Activated T-helper 1 cell treated with Interleukin-2 at 50 U/mL for 16 hours (primary cell): ENCODE measurements at places on chromosomes 11 and 22.
A peak's percentile ranks its signal among the peaks of the same experiment; 100 is the strongest.

DNA sequence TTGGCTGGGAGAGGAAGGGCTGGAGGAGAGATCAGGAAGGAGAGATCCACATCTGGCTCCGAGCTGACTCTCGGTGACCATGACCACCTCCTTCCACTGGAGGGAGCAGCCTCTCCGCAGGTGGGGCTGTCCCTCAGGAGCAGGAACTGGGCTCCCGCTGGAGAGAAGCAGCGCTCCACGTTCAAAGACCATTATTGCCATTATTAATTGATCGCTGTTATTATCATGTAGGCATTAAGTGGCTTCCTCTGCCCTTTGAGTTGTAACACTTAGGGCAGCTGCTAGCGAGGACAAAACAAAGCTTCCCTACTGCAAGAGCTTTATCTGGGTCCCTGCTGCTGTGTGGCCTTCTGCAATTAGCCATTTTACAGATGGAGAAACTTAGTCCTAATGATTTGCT lies 251.9 kb downstream of the ST3GAL4 start:
- no peak for DNase-seq

DNA sequence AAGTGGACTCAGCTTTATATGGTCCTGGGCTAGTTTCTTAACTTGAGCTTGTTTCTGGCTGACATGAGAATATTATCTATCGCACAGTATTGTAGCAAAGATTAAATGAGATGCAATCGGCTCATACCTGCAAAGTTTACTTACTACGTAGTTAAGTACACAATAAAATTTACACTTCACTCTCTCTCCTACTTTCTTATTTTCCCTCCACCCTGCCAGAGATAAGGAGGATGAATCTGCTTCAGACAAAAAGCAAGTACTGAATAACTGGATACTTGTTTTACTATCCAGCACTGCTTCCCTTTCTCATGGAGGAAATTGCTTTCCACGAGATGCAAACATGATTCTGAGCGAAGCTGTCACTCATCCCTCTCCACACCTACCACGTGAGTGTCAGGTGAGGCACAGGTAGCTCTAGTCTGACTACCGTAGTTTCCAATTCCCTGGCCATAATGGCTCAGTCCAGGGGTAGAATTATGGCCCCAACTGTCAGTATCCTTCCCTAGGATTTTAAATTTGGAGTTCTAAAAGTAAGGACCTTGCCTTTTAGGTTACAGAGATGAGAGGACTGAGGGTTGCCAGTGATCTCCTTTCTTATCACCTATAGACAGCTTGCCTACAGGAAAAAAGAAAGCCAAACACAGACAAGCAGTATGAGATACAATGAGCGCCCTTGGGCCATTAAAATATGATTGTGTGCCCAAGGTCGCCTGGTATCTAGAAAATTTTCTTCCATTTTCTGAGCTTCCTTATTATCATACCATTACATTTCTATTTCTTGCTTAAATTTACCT lies 39.8 kb downstream of the GAB2 start:
- DNase-seq, result no peak

- DNase-seq, result no peak
These were observed 86.7 kb upstream of the IZUMO1R start for GRCh38 chr11:94217705-94218104.

DNA sequence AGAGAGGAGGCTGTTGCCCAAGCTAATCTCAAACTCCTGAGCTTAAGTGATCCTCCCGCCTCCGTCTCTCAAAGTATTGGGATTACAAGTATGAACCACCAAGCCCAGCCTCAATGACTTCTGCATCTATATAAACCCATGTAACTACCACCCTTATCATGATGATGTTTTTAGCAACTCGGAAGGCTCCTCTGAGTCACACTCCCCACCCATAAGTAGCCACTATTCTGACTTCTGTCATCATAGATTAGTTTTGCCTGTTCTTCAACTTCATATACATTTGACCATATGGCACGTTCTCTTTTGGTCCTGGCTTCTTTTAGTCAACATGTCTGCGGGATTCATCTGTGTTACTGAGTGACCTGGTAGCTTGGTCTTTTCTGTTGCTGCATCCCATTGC lies 6.4 kb upstream of the FOSL1 start:
- DNase-seq, result no peak

DNA sequence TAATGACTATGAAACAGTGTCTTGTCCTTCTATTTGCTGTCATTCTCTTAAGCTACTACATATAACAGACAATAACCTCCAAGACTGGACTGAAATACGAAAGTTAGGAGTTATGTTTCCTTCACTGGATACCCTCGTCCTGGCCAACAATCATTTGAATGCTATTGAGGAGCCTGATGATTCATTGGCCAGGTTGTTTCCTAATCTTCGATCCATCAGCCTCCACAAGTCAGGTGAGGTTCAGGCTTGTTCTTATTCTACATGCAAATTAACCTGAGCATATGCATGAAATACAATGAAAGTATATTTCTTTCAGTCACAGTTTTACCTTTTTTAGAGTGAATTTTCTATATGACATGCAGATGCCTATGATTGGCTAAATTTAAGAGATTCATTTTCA lies 31.2 kb downstream of the TBCEL start:
- DNase-seq, result no peak

GRCh38 chr22:19048531-19048930 lies 73.7 kb downstream of the DGCR2 start:
- DNase-seq, result no peak

- DNase-seq, result no peak
These were observed 12.6 kb downstream of the RAB6A start for GRCh38 chr11:73748300-73748699.

- DNase-seq, result no peak
These were observed 259.2 kb upstream of the SORL1-AS1 start for GRCh38 chr11:121711939-121712338.

DNA sequence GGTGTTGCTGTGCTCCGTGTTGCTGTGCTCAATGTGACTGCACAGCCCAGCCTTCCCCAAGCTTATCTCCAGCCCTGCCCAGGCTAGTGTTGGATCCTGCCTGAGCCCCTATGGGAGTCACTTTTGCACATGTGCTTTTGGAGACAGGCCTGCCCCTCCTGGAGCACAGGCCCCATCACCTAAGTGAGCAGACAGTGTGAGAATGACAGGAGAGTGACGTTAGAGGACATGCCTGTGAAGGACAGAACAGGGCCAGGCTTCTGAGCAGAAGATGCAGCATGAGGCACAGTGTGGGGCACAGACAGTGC lies 36.6 kb upstream of the SUSD2 start:
- no peak for DNase-seq

- no peak for DNase-seq
These were observed 59.8 kb downstream of the WNT7B start for GRCh38 chr22:45917146-45917545.

DNA sequence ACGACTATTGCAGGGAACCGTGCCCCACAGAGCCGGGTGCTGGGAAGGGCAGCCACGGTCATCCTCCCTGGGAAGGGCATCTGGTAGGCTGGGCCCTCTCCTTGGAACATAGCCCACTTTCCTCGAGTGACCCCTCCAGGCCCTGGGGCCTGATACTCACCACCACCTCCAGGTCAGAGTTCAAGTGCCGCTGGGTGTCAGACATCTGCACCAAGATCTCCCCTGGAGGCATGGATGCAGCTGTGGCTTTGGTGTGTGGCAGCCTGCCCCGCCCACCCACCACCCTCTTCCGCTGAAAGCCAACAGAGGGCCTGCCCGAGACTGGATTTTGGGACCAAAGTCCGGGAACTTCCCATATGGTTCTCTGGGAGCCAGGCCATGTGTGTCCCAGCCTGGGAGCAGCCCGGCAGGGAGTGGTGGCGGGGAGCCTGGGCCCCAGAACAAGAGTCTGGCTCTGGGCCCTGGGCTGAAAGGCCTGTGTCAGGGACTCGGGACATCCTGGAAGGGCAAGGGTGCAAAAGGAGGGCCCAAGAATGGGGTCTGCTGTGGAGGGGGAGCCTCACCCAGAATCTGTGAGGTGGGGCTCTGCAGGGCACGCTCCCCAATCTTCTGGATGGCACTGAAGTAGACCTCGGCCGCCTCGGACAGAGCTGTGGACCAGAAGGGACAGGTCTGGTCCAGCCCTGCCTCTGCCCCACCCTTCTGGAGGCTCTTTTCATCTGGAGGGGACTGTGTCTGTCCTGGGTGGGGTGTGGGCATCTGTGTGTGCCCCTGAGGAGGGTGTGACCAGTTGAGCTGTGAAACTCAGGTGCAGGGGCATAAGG lies 2.6 kb downstream of the BAIAP2L2 start:
- no peak for DNase-seq

GRCh38 chr11:114438303-114438702 lies 964 bp upstream of the REXO2 start:
- no peak for DNase-seq

DNA sequence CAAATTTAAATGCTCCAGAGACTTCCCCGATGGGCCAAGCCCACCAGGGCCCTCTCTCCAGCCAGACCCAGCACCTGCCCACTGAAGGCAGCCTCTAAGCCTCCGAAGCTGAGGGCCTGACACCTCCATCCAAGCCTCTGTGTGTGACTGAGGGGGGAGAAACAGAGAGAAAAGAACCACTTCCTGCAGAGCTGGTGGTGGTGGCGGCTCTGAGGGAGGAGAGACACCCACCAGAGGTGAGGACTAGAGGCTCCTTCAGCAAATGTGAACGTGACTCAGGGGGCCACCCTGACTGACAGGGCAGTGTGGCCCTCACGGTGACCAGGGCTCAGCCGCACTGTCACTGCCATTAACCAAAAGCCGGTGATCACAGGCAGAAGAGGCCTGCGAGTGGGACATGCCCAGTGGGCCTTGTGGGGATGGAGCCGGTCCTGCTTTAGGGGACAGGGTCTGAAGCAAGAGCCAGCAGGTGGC lies 31.0 kb upstream of the CD5 start:
- DNase-seq, result peak; percentile 50

- DNase-seq, result no peak
These were observed 8.1 kb downstream of the IGSF9B start for GRCh38 chr11:133948711-133949110.

DNA sequence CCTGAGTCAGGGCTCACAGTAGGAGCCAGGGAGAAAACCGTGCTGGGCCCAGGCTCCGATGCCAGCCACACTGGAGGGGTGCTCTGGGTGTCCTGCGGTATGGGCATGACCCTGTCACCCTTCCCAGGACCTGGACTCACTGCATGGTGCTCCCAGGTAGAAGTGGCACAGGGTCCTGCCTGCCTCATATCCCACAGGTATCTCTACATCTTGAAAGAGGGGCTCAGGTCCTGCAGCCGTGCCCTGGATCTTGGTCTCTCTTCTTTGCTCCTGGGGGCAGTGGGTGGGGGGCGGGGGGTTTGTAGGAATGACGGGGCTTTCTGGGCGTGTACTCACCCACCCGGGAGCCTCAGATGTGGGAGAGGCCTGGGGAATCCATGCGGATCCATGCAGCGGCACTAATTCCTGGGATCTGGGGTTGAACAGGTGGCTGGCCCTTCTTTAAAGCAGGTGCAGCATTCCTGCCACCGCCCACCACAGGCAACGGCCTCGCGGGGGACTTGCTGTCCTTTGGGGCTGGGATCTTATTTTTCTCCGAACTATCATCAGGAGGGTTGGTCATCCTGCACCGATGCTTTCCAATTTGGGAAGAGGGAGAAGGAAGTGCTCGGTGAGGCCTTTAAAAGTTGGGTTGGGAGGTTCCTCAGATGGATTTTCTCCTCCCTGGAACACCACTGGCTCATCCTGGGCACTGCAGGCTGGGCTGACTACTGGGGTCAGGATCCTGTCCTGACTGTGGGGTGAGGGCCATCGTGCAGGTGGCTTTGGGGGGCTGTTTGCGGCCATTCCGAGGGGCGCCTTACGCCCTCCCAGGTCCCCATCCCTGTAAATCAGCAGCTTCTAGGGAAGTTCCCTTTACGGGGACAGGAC lies 886.4 kb downstream of the BRD1 start:
- DNase-seq, result no peak

- no peak for DNase-seq
These were observed 7.0 kb upstream of the PRG2 start for GRCh38 chr11:57397394-57397990.

DNA sequence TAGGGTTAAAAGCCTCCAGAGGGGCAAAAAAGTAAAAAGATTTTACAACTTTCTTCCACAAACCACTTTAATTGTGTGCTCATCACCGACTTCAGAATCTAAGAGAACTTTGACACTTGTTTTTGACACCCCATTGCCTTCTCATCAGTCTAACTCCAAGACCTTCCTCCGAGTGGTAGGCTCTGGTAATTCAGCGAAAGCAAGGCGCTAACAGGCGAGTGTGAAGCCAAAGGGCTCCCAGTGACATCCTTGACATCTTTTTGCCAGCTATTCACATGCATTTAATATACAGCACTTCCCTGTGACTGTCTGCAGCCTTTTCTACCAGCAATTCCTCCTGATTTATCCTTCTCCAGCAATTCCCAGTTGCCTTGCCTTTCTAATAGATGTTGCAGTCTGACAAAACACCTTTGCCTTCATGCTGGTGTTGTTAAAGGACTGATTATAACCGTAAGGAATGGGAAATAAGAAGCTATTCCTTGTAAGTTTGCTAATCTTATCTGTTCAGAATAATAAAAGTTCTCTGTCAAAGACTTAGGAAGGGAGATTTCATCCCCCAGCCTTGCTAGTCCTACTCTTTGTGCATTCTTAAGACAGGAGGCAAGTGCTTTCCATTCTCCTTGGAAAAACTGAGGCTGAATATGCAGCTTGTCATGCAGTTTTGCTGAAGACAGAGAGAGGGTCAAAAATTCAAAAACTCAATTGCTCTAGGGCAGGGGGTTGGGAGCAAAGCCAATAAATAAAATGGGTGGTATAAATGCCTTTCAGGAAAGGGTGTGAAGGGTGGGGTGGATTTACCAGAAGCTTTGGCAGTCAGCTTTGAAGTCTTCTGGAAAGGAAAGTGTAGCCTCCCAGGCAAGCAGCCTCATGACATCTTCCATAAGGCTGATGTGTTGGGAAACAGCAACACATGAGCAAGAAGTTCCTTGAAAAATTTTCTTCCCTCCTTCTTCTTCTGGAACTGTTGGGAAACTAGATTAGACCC lies 39.1 kb downstream of the SNX19 start:
- no peak for DNase-seq

DNA sequence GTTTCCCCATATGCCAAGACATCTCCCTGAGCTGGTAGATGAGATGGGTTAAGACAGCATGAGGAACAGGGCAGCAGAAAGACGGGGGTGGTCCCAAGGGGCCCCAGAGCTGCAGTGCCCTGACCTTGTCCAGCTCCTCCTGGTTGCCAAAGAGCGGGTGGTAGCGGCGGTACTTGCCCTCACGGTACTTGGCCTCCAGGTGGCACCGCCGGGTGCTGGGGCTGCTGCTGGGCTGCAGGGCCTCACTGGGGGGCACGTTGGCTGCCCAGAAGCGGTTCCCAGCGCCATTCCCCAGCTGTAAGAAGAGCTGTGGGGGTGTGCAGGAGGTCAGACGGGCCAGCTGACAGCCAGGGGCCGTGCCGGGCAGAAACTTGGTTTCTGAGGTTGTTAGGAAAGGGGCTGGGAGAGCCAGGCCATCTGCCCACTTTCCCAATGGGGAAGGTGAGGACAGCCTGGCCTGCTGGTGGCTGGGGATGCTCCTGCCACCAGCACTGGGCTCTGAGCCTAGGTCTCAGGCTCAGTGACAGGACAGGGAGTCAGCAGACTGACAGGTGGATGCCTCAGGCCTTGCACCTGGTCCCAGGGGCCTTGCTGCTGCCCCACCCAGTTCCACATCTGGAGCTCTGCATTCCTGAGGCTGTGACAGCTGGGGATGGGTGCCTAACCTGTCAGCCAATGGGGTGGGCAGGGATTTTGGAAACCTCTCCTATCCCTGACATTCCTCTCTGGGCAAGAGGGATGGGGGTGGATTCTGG lies 30.0 kb upstream of the PDE2A start:
- DNase-seq, result no peak
